Stimulated activated CD8-positive, alpha-beta memory T cell treated with anti-CD3 and anti-CD28 coated beads, Interleukin-15, amount 100 ng/mL, for 4 hours (primary cell): ENCODE measurements at places on chromosomes 1 and 21.

DNA sequence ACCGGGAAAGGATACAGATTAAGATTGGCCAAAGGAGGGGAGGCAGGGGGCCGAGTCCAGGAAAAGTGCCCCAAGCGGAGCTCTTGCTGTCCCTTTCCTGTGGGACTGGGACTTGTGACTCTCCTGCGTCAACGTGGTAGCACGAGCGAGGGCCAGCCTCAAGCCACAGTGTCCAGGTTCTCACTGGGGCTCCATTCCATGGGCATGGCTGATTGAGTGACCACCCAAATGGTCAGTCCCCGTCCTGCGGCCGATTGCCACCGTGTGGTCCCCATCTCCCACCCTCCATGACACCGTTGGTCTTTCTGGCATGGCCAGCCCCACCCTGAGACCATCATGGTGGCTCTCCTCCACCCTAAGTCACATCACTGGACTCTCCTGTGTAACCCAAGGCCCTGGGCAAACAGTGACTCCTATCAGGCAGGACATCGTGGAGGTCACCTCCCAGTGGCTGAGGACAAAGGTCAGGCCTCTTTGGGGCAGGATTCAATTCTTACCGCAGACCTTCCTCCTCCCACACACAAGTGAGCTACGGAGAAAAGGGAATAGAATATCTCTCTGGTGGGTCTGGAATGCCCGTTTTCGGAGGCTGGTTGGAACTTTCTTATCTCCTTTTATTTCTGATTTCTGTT is 8.9 kb upstream of the C1orf174 start:
- no peak for DNase-seq

DNA sequence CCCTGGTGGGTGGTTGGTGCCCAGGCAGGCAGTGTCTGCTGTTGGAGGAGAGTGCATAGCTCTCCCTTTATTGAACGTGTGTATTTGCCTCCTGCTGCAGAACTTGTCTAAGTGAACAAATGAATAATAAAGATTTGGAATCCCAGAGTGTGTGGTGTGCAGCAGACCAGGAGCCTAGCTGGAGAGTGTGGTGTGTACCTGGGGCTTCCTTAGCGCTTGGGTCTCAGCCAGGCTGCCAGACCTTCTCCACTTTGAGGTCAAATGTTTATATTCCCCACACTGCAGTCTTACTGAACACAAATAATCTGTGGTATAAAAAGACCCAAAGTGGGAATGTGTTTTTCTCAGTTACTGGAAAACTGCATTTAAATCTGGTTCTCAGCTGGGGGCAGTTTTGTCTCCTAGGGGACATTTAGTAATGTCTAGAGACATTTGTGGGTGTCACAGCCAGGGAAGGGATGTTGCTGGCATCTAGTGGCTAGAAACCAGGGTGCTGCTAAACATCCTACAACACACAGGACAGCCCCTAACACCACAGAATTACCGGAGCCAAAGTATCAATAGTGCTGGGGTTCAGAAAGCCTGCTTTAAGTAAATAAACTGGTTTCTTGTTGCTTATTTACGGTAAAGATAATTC is 23.6 kb downstream of the SLC37A1 start:
- no peak for DNase-seq

DNA sequence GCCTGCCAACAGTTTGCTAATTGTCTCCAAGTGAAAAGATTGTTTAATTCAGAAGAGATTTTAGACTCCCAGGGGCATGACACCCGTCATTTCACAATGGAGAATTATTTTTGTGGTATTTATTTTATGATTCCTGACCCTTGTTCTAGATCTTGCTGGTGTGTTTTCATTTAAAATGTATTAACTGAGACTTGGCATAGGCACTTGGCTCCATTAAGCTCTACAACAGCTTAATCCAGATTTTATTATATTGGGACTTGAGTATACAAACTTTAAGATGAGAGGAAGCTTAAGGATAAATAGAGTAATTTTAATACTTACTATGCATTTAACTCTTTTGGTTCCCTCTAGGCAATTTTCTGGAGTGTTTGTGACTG is 101.3 kb upstream of the KCNE2 start:
- no peak for DNase-seq

- no peak for DNase-seq
Measured at GRCh38 chr21:41204736-41205135, 36.8 kb downstream of the BACE2 start.

DNA sequence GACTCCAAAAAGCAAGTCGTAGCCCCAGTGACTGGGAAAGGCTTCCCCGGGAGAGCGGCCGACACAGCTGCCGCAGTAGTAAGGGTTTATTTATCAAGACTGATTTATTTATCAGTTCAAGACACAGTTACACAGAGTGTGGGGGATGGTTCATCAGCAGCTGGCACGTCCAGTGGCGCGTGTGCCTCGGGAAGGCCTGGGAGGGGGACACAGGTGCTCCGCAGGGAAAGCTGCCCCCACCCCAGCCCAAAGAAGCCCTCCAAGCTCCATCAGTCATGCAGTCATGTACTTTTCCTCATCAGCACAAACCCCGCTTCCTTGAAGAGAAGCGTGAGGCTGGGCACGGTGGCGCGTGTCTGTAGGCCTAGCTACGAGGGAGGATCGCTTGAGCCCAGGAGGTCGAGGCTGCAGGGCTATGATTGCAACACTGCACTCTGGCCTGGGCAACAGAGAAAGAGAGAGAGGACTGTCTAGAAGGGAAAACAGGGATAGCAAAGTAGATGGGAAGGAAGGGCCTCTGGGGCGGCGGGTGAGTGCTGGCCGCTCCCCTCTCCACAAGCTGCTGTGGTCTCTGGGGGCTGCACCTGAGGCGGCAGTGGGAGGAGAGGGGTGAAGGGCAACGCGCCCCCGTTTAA is 53.2 kb downstream of the PRKCZ start:
- DNase-seq, result no peak

DNA sequence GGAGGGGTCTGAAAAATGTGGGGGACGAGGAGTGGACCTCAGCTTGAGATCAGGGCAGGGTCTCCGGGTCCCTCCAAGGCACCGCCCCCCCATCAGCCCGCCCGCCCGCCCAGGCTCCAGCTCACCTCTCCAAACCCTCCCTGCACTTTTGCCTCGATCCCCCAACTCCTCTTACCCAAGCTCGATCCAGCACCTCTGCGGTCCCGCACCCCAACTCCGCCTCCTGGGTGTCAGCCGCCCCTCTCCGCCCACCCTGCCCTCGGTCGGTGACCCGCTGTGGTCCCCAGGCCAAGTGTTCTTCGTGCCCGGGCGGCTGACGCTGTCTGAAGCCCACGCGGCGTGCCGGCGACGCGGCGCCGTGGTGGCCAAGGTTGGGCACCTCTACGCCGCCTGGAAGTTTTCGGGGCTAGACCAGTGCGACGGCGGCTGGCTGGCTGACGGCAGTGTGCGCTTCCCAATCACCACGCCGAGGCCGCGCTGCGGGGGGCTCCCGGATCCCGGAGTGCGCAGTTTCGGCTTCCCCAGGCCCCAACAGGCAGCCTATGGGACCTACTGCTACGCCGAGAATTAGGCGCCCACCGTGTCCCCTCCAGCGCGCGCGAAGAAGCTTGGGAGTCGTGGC is 5.7 kb downstream of the HAPLN2 start:
- DNase-seq, result no peak

- no peak for DNase-seq
Measured at GRCh38 chr1:53547231-53547790, 88.1 kb downstream of the DMRTB1 start.

GRCh38 chr1:201212461-201213055 is 21.9 kb downstream of the IGFN1 start:
- DNase-seq, result no peak

DNA sequence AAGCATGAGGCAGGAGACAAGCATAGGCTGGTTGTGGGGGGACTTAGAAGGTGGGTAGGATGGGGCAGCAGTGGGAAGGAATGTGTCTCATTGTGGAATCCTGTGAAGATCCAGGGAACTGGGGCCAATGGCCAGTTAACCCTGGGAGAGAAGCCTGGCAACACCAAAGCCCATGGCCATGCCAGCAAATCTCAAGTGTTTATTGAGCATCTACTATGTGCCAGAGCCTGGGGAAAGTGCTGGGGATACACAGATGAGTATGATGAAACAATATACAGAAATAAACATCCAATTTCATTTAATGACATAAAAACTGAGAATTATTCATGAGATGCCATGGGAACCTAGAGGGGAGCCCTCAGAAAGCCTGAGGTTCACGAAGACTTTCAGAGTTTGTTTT is 17.4 kb downstream of the LGR6 start:
- DNase-seq, result no peak

- DNase-seq, result no peak
Measured at GRCh38 chr1:6899621-6900020, 114.4 kb downstream of the CAMTA1 start.

DNA sequence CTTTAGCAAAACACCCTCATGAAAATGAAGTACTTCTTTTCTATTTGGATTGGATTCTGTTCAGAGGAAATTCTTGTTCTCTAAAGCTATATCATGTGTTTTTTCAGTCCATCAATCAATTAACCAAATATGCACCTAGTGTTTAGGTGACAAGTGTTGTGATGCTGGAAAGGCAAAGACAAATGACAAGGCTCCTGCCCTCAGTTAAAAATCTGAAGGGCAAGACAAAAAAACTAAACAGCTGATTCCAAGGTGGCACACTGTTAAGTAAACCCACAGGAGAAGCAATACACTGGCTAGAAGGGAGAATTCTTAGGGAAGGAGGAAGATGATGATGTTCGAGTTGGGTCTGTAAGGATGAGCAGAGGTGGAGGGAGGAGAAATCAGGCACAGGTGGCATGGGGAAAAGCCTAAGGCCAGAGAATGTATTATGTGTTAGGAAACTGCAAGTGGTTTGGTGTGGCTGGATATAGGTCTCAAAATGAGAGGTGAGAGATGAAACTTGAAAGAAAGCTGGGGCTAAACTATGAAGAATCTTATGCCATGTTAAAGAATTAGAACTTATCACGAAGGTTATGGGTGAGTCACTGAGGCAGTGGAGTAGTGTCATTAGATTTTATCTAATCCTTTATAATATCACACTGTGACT is 51.8 kb upstream of the GFI1 start:
- DNase-seq, result no peak

DNA sequence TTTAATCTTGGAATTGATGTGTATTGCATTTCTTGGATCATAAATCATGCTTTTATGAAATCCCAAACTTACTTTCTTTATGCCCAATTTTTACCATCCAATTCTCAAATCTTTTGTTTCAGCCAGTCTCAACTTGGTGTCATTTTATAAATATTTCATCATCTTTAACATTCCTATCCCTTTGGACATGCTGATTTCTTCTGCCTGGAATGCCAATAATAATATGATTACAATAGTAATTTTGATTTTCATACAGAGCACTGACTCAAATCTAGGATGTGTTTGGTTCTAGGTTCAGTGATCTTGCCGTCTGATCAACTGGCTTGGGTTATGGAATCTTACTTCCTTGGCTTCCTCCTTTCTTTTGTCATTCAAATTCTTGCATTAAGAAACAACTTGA is 12.8 kb downstream of the RRP15 start:
- no peak for DNase-seq

DNA sequence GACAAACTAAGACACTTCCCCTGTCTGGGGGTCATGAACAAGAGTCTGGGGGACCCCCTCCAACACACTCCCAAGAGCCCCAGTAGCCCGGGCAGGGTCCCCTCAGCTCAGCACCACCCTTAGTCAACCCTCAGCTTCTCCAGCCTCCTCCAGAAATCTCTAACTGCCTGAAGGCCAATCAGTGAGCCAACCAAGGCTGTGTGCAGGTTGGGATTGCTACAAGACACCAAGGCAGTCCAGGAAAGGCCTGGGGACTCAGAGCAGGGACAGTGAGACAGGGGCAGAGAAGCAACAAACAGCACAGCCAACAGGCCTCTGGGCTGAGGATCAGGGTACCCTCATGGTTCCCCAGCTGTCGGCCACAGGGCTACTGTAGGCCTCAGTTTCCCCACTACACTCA is 13.3 kb downstream of the SMIM12 start:
- DNase-seq, result no peak

DNA sequence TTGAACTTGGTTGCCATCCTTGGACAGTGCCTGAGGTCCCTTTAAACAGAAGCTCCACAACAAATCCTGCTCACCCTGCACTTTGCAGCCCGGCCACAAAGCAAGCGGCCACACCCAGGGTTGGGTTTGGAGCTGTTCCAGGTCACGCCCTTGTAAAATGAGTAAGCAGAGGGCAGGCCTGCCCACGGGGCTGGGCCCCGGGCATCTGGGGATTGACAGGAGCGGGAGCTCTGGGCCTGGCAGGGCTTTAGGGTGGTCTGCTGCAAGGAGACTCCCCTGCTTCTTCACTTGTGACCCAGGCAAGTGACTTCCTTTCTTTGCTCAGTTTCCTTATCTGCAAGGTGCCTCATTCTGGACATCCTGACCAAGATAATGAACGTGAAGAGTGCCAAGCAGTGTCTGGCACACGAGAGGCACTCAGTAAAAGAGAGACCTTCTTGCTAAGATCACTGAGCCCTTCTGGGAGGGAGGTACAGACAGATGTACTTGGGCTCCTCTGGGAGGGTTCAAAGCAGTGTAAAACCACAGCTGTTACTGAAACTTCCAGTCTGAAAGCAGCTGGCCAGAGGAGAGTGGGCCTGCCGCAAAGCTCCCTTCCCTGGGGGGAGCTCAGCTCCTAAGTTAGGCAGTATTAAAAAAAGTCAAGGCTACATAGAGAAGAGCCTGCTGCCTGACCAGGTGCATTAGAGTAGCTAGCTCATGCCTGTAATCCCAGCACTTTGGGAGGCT is 2.6 kb downstream of the E2F2 start:
- DNase-seq, result peak; percentile 44

GRCh38 chr1:155910621-155911121 is 478 bp downstream of the RIT1 start:
- no peak for DNase-seq

GRCh38 chr1:119099775-119100174 is 40.7 kb downstream of the WARS2 start:
- no peak for DNase-seq

- DNase-seq, result no peak
Measured at GRCh38 chr1:168921629-168922028, 184.9 kb upstream of the ATP1B1 start.

GRCh38 chr1:76944942-76945341 is 77.7 kb downstream of the ST6GALNAC5 start:
- DNase-seq, result no peak

DNA sequence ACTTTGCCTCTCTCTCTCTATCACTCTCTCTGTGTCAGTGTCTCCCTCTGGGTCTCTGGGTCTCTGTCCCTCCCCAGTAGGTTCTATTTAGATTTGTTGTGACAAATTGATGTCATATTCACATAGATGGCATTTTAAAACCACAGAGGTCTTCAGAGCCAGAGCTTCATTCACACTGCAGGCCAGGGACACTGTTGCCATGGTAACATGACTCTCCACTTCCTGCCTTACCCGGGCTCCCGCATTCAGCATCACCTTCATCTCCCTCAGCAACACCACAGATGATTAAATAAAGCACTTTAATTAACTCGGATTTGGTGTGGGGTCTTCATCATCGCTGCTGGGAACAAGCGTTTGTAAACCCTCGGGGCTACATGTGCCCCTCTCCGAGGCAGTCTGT is 132.6 kb downstream of the ETS2 start:
- no peak for DNase-seq

- no peak for DNase-seq
Measured at GRCh38 chr21:26115305-26115704, 55.3 kb downstream of the APP start.

- DNase-seq, result no peak
Measured at GRCh38 chr1:197197430-197197997, 51.0 kb upstream of the ASPM start.

GRCh38 chr1:150210091-150210490 is 25.8 kb downstream of the ANP32E start:
- no peak for DNase-seq
